ENCODE measurements at places on chromosomes 1 and 21.

GRCh38 chr1:55547405-55547804 lies 332.2 kb upstream of the USP24 start:
- DNase-seq = no peak

DNA sequence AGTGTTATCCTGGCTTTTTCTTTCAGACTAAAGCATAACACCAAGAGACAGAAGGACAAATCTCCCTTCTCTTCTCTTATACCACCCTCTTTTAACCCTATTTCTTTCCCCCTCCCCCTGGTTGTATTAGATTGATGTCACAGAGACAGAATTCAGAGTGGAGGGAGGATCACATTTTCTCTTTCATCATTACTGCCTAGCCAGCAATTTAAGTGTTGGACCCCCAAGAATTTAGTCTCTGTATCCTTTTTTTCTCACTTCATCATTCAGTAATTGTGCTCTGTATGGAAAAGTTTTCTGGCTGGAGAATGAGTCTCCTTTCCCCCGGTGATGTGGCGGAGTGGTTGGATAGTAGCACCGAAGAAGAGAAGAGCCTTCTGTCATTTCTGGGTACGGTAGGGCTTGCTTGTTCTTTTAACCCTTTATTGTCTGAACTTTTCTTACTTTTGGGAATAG lies 124.8 kb downstream of the CLEC20A start:
- no peak for DNase-seq

GRCh38 chr1:168507231-168507630 lies 36.6 kb downstream of the XCL2 start:
- DNase-seq = no peak

DNA sequence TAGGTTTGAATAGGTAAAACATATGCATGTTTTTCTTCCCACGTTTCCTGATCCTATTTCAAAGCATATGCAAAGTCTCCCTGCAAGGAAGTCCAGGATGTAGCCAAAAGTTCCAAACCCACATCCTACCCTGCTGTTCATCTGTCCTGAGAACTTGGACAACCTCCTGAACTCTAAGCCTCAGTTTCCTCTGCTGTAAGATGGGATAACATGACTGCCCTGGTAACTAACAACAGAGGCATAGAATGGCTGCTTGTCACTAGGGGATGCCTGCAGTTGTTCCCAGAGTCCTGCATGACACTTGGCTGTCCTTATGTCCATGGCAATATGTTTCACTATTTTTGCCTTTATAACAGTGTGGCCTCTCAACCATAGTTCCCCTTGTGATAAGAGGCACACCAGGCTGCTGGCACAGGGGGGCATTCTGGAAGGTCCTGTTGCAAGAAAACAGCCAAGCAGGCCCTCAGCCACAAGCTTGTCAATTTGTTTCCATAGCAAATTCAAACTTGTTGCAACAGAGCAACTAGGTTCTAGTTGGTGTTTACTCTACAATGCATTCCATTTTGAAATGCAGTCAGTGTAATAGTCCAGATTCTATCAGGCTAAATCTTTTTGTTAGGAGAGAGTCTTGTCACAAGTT lies 1.5 kb upstream of the HDGF start:
- no peak for DNase-seq

DNA sequence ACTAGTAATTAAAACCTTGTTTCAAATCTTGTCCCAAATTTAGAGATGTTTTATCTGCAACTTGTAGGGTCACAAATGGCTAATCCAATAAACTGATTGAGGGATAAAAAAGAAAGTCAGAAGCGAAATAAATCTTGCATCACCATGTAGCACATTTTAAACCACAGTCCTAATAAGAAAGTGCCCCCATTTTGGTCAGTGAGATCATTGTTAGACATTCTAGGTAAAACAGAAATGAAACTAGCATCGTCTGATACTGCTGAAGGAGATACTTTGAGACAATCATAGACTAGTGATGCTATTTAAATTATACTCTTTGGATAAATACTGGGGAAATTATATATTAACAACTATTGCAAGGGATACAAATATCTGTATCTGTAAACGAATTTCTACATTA lies 247.9 kb downstream of the AMY1C start:
- DNase-seq = no peak

GRCh38 chr1:42680921-42681683 lies 1.1 kb upstream of the YBX1 start:
- no peak for DNase-seq

GRCh38 chr1:189658381-189658780 lies 819.3 kb downstream of the BRINP3 start:
- no peak for DNase-seq

GRCh38 chr1:237124856-237125462 lies 83.0 kb downstream of the RYR2 start:
- DNase-seq = peak; percentile 43

DNA sequence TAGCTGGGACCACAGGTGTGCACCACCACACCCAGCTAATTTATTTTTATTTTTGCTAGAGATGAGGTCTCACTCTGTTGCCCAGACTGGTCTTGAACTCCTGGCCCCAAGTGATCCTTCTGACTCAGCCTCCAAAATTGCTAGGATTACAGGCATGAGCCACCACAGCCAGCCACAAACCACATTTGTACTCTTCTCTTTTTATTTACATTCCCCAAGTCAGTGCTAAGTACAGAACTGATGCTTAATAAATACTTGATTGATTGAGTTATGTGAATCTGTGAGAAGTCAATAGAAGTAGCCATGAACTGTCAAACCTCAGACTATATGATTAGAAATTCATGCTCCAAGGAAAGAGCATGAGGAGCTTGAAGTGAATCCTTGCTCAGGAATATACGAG lies 48.5 kb upstream of the S1PR1 start:
- DNase-seq = no peak

DNA sequence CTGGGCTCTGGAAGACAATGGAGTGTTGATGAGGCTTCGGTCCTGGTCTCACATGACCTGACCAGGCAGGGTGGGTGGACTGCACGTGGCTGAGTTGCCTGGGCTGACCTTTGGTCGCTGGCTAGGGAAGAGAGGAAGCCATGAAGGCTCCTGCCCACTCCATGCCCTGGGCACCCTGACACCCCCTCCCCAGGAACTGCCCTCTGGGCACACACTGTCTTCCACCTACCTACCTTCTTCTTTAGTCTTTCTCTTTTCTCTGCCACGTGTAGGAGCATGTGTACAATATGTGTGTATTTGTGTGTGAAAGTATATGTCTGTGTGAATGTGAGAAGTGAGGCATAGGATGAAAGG lies 15.1 kb downstream of the POU3F1 start:
- no peak for DNase-seq

- no peak for DNase-seq
Measured at GRCh38 chr1:209527372-209527771, 56.1 kb upstream of the CAMK1G start.

- DNase-seq = no peak
Measured at GRCh38 chr21:35197992-35198431, 148.9 kb upstream of the RUNX1 start.

DNA sequence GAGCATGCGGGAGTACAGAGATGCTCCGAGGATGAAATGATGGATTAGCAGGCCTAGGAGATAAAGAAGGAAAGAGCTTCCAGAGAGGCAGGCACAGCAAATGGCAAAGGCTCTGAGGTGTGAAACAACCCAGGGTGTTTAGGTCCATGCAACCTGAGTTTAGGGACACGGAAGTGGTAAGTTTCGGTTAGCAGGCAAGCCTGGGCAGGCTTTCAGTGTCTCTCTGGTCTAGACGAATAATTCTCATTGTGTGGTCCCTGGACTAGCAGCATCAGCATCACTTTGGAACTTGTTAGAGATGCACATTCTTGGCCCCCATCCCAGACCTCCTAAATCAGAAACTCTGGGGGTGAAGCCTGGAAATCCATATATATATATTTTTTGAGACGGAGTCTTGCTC lies 18.6 kb downstream of the NKAIN1 start:
- no peak for DNase-seq

DNA sequence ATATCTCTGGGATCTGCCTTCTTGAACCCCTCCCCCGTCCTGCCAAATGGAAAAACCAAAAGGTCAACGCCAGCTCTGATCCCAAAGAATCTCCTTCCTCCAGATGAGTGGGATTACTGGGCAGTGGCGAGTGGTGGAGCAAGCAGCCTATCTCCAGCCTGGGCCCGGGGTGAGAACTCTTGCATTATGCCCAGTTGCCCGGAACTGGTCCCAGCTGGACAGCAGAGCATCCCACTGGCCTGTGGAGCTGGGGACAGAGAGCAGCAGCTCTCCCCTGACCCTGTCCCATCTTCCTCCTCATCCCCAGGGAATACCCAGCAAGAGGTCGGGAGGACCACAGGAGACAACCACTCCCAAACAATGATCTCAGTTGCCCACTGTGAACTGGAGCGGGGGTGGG lies 130.5 kb downstream of the TMEM53 start:
- DNase-seq = no peak

- DNase-seq = no peak
Measured at GRCh38 chr1:178818416-178818815, 52.5 kb downstream of the ANGPTL1 start.

- DNase-seq = no peak
Measured at GRCh38 chr1:86151427-86151826, 5.1 kb downstream of the COL24A1 start.

DNA sequence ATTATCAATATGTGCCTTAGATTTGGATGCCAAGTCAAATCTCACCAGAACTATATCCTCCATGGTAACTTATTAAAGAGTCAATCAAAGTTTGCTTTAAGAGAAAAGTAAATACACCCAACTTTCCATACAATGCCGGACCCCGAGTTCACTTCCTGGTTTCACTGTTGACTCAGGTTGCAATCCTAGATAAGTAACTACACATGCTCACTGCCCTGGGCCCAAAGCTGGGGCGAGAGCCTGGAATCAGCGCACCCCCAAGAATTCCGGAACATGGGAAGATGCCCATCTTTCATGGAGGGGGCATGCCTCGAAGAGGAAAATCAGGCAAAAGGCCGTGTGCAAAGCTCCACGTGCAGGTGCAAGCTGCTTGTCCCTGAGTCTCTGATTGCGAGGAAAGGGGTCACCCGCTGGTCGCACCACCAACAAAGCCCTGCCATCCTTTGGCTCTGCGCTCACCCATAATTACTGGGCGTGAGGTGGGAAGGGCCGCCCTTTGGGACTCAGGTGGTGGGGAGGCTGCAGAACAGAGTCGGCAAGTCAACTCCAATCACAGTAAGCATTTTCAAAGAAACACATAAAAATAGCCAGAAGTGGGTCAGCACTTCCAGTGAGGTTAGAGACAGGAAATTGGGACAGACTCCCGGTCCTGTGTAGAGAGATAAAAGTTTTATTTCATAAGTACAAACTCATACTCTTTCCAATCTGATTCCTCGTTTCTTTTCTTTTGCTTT lies 167.7 kb downstream of the TOMM20 start:
- peak; percentile 75 for DNase-seq

DNA sequence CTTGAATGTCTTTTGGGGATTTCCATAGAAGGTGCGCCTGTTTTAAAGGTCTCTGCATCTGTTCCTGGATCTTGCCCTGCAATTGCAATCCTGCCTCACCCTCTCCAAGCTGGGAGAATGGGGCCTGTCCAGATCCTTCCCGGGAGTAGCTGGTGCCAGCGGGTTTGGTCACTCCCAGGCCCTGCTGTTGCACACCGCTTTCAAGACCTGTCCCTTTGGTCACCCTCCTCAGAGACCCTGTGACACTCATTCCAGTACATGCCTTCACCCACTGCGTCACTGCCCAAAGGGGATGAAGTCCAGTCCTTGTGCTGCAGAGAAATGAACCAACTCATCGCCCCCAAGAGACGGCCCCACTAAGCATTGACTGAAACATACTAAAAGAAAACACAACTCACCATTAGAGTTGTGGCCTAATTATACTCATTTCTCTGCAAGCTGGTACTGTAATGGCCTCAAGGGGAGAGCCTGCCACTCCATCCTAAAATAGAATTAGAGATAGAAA lies 1.9 kb upstream of the IRF2BP2 start:
- DNase-seq = peak; percentile 36

DNA sequence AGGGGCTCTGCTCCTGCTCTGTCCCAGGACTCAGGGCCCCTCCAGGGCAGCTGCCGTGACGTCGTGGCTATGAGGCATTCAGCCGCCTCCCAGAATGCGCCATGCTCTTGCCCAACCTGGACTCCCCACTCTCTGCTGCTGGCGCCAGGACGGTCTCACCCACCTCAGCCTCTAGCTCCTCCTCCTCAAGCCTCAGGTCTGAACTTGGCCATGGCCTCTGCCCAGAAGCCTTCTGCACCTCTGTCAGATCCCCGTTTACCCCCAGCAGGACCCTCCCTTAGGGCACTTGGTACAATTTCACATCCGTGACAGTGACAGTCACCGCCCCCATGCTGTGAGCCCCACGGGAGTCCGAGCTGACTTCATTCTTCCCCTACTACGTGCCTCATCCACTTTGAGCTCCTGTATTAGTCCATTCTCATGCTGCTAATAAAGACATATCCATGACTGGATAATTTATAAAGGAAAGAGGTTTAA lies 4.9 kb downstream of the CSTB start:
- DNase-seq = no peak

DNA sequence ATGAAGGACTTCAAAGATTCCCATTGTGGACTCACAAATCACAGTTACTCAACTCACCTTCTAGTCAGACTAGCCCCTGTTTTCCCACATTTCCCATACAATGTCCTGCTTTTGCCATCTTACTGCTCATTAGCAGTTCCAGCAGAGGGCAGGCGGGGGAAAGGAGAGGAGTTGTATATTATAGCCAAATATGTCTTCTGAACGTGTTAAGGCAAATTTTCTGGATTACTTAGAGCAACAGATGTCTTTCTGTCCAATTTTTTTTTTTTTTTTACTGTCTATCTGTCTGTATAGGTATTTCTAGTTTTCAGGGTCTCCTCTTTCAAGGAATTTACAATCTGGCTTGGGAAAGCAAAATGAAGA lies 29.9 kb upstream of the DDAH1 start:
- no peak for DNase-seq

DNA sequence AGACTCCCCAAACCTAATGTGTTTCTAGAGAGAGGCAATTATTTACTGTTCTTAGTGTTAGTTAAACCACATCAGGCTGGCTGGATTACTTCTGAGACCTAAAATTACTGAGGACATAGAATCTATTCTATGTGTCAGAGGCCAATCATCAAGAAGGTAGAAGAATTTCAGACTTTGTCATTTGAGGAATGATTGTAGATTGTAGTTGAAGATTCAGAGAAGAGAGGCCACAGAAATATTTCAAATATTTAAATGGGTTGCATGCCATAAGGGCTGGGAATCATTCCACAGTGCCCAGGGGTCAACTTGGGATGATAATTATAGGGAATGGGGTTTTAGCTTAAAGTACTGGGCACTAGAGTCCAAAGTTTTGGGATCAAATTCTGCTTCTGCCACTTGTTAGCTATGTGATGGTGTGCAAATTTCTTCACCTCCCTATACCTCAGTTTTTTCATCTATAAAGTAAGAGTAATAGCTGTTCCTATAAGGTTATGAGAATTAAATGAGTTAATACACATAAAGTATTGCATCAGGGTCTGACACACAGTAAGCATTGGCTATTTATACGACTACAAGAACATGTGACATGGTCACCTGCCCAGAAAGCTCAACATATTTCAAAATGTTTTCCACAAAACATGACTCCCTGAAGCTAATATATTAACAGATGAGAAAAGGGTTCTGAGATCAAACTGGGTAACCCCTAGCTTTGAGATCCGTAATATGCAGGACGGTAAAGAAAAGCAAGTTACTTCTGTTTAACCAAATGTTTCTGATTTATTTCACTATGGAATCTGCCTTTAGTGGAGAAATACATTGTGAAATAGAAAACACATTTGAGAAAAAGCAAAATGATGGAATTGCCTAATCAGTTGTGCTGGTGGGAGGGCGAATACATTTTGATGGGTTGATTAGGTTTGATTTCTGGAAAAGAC lies 69.7 kb upstream of the SPAG17 start:
- DNase-seq = no peak

- no peak for DNase-seq
Measured at GRCh38 chr1:22153660-22154437, 11.0 kb upstream of the WNT4 start.

GRCh38 chr1:72705921-72706320 lies 423.6 kb upstream of the NEGR1 start:
- no peak for DNase-seq

All from LoVo (cell line).